ENCODE measurements at places on chromosomes 2 and 18. TPM values are rescaled to one million over a fixed set of nuclear protein-coding genes. Genes with fewer than 3 reads are reported as not detected.

ST8SIA3 gene
- total RNA-seq, result 17.7 TPM

CRACDL gene
- total RNA-seq, result 2.1 TPM

GRCh38 chr18:45007531-45007930, 326.8 kb downstream of the SETBP1 start:
- DNase-seq, result no peak
- peaks cover 13% of the 10 kb centered on the region for H3K4me1 ChIP-seq
- H3K27ac ChIP-seq, result no peak overlapping the region
- H3K4me3 ChIP-seq, result no peak overlapping the region

- peaks cover 12% of the 10 kb centered on the region for H3K27me3 ChIP-seq
- H3K27ac ChIP-seq, result peak overlapping the region; percentile 89
- peak overlapping the region; percentile 92 for H3K4me3 ChIP-seq
Measured at GRCh38 chr2:158967731-158968395, 577 bp upstream of the TANC1 start.

DNA sequence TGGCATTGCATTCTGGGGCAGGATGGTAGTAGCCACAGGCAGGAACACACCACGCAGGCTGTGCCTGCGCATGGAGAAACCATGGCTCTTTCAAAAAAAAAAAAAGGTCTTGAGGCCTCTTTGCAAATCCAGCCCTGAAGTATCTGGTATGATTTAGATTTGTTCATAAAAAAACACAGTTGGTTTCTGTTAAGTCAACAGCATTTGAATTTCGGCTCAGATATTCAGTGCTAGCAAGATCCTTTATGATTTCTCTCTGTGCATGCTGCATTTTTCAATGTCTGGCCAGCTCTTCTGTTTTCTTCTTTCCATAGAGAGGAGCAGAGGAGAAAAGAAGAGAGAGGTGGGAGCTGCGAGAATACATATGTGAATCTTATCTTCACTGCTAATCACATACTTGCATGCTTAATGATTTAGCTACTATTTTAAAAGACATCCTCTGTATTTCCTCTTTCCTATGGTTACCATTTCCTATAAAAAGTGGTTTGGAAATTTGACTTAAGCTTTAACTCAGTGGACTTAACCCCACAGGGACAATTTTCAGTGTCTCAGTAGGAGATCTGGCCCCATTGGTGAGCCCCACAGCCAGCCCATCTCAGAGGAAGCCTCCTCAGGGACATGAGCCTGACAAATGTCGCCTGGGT, 214.3 kb upstream of the APCDD1 start:
- H3K4me3 ChIP-seq, result no peak overlapping the region
- H3K36me3 ChIP-seq, result no peaks in the 10 kb centered on the region
- no peak overlapping the region for H3K27ac ChIP-seq
- peaks cover 1% of the 10 kb centered on the region for H3K27me3 ChIP-seq
- peaks cover 18% of the 10 kb centered on the region for H3K4me1 ChIP-seq

GRCh38 chr18:48624856-48625255, 86.0 kb downstream of the CTIF start:
- H3K4me3 ChIP-seq, result no peak overlapping the region
- H3K4me1 ChIP-seq, result peaks cover 5% of the 10 kb centered on the region
- no peaks in the 10 kb centered on the region for H3K36me3 ChIP-seq
- H3K27me3 ChIP-seq, result peaks cover 12% of the 10 kb centered on the region
- no peak for DNase-seq

- H3K4me1 ChIP-seq, result peaks cover 45% of the 10 kb centered on the region
- no peak for DNase-seq
- no peaks in the 10 kb centered on the region for H3K36me3 ChIP-seq
- H3K27me3 ChIP-seq, result peaks cover 5% of the 10 kb centered on the region
- H3K4me3 ChIP-seq, result no peak overlapping the region
Measured at GRCh38 chr2:50018292-50018691, 864.0 kb upstream of the FSHR start.

Data from glutamatergic neuron (in vitro differentiated cells).